Anterior cingulate cortex (tissue), 58 donors: ENCODE measurements at places on chromosomes 7 and 10.

DNA sequence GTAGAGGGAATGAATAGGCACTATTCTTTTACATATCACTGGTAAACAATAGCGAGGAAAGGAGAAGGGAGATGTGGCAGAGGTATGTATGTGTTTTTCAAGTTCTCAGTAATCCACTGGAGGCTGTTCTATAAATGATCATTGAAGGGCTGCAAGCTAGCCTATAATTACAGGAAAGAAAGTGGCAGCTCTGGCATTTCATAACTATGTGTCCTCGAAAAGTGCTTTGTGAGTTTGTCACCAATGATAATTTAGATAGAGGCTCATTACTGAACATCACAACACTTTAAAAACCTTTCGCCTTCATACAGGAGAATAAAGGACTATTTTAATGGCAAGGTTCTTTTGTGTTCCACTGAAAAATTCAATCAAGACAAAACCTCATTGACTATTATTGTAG is 235.1 kb downstream of the FOXP2 start:
- DNase-seq = no peak

DNA sequence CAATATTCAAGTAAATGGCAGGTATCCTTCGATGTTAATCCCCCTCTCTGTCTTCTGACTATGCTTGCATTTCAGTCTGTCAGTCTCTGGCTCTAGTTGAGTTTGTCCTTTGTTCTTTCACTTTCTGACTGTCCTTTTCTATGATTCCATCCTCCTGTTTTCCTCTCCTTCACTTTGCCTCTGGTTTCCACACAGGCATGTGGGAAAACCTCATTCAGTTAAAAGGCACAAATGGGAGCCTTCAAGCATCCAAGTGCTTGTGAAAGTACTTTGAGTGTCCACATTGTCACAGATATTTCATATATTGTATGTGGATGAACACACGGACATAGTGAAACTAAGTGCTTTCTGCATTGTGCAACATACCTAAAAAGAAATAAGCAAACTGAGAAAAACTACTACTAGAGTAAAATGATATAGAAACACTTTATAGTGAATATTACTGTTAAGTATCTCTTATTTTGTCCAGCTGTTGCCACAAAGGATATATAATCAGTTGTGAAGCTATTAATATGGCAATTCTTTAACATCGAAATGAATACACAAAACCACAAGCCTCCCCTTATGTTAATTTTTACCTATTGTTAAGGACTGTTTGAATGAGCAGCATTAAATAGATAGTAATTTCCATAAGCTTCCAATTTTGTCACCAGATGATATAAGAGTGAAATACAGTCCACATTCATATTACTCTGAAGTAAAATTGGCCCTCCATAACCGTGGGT is 71.7 kb downstream of the NRBF2 start:
- DNase-seq = no peak

GRCh38 chr10:132397036-132397541 is at the start of gene PWWP2B:
TSS of gene PWWP2B (plus strand) at chr10:132397200. CDS start at chr10:132397227, 27 bp downstream.
- no peak for DNase-seq

GRCh38 chr7:68247571-68247970 is 1250.9 kb downstream of the TYW1 start:
- no peak for DNase-seq

GRCh38 chr7:74449809-74450397 is 3.8 kb upstream of the GTF2IRD1 start:
- DNase-seq = peak; percentile 11
